SW 1271 (cell line): ENCODE measurements at places on chromosomes 11 and 22.
A peak's percentile ranks its signal among the peaks of the same experiment; 100 is the strongest.

DNA sequence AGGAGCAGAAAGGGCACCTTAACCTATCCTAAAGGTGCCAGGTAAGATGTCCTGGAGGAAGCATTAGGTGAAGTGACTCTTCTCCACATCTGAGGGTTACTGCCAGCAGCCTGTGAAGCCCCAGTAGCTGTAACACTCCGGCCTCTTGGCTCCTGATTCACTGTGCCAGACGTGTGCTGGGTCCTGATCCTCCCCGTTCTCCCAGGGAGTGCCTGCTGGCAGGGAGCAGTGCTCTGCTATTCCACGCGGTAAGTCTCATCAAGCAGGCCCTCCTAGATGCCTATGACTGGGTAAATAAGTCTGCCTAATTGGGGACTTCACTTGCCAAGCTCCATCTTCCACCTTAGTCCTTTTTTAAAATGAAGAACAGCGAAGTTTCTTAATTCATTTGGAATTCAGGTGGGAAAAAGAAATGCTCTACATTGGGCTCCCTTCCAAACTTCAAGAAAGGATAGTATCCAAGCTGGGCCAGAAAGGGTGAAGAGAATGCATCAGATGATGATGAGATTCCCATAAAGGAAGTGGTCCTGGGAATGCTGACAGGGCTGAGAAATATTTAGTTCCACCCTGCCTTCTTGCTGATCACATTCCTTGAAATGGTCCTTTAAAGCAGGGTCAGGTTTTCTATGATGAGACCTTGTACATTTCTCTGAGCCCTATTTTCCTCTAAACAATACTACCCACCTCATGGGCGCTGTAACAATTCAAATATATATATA, 188.0 kb downstream of the MAML2 start:
- DNase-seq = no peak

- DNase-seq = no peak
Measured at GRCh38 chr11:130449996-130450769, 1.7 kb downstream of the ADAMTS15 start.

- no peak for DNase-seq
Measured at GRCh38 chr11:111933872-111934271, 3.3 kb upstream of the DIXDC1 start.

GRCh38 chr11:6248248-6248647, 9.4 kb downstream of the CNGA4 start:
- DNase-seq = no peak

- DNase-seq = no peak
Measured at GRCh38 chr11:67731583-67731982, 57.2 kb upstream of the ALDH3B2 start.

DNA sequence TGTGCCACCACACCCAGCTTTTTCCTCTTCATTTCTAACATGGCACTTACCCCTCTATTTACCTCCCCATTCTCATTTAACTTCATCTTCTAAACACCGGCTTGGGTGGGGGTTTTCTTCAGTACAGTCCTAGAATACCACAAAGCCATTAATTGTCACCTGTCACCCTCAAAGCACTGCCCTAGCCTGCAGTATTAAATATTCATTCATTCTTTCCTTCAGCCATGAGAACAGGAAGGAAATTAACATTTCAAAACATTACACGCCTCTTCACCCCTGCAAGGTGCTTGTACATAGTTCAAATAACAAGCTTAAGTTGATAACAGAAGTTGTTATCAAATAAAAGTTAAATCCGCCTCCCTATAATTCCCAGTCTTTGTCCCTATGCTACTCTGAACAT, 10.7 kb upstream of the VPS37C start:
- no peak for DNase-seq

DNA sequence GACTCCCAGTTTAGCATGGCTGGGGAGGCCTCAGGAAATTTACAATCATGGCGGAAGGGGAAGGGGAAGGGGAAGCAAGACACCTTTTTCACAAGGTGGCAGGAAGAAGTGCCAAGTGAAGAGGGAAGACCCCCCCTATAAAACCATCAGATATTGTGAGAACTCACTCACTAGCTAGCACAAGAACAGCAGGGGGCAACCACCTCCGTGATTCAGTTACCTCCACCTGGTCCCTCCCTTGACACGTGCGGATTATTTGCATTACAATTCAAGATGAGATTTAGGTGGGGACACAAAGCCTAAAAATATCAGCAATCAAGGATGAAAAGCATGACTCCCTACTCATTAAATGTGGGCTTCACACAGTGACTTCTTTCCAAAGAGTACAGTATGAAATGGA, 155.0 kb upstream of the CCDC90B start:
- DNase-seq = no peak

DNA sequence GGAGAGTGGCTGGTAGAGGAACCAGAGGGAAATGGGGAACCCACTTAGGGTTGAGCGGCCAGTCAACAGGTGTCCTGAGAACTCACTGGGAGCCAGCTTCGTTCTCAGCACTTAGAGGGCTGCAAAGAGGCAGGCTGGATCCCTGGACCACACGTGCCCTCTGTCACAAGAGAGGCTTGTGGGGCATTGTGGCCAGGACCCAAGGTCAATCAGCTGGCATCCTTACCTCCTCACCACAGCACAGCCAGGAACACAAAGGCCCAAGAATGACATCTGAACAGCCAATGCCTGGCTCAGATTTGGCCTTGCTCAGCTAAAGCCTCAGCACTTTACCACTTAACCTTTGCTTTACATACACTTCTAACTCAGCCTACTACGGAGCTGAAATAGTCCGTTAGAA, 7.4 kb downstream of the MAPK8IP1 start:
- DNase-seq = no peak

DNA sequence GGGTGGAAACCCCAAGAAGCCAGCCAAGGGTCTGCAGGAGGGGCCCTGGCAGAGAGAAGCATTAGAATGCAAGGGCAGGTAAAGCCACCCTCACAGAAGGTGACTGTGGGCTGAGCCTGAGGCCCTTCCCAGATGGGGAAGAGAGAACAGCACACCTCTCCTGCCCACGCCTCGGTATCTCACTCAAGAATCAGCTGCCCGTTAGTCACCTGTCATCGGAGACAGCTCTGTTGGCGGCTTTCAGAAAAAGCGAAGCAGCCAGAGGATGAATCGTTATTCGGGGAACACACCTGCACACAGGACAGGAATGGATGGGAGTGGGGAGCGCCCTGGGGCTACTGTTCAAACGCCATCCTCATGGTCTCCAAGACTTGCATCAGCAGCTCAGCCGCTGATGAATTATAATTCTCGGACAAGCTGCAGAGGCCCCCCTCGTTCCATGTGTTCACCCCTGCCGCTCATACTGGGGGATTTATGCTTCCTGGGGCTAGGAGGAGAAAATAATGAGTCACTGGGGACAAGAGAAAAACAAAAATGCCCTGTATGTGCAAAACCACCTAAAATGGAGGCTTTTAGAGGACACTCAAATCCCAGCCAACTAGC, 21.6 kb upstream of the TMA7B start:
- no peak for DNase-seq

GRCh38 chr22:35894937-35895708, 133.5 kb downstream of the RBFOX2 start:
- peak; percentile 27 for DNase-seq

DNA sequence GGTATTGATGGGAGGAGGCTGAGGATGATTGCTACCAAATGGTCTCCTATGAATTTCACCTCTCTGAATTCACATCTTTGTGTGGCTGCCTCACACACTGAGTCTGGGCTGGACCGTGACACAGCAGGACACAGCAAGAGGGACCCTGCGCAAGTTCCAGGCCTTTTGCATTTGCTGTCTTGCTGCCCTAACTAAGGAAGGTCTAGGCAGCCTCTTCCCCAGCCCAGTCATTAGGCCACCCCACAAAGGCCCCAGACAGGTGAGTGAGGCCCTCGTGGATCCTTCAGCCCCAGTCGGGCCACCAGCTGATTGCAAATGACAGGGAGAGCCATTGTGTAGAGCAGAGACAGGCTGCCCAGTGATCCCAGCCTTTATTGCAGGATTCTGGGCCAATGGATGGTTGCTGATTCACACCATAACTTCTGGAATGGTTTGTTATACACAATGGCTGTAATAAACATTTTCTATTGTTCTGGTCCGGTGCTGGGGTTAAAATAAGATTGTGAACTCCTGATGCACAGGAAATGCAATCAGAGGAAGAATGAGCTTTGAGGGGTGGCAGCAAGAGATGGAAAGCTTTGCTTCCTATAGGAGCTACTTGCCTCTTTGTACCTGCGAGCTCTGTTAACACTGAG, 28.5 kb upstream of the CSNK2A3 start:
- DNase-seq = no peak

- DNase-seq = no peak
Measured at GRCh38 chr11:70019576-70020011, 58.5 kb upstream of the ANO1 start.

DNA sequence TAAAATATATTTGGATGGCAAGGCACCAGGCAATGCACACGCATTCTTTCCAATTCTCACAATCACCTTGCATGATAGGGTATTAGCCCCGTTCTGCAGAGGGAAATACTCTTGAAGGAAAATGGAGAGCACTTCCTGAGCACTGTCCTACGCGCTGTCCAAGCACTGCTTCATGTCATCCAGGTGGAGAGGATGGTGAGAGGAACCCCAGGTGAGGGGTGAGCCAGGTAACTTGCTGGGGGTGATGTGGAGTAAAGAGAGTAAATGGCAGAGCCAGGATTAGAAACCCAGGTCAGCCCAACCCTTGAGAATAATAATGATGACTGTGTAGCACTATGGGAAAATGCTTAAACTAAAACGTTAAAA, 711 bp upstream of the PACSIN2 start:
- DNase-seq = no peak

DNA sequence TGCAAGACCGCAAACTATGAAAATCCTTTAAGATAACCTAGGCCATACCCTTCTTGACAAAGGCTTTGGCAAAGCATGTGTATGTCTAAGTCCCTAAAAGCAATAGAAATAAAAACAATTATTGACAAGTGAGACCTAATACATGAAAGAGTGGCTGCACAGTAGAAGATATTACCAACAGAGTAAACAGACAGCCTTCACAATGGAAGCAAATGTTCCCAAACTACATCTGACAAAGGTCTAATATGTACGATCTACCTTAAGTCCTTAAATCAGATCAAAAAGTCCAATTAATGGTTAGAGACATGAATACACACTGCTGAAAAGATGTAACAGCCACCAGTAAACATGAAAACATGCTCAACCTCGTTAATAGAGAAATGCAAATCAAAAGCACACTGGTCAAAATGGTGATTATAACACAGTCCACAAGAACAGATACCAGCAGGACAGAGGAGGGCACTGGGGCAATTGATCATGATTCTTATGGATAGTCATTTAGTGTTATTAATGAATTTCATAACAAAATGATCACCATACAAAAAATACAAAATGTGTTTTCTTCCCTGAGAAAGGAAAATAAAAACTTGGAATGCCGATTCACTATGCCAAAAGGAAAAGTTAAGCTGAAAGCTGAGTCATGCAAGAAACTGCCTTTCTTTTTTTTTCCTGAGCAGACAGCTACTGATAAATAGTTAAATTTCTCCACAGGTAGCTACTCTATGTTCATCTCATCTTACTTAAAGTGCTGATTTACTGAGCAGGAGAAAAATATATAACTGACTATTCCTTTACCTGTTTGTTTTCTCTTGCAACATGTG, 102.6 kb upstream of the VPREB1 start:
- no peak for DNase-seq

DNA sequence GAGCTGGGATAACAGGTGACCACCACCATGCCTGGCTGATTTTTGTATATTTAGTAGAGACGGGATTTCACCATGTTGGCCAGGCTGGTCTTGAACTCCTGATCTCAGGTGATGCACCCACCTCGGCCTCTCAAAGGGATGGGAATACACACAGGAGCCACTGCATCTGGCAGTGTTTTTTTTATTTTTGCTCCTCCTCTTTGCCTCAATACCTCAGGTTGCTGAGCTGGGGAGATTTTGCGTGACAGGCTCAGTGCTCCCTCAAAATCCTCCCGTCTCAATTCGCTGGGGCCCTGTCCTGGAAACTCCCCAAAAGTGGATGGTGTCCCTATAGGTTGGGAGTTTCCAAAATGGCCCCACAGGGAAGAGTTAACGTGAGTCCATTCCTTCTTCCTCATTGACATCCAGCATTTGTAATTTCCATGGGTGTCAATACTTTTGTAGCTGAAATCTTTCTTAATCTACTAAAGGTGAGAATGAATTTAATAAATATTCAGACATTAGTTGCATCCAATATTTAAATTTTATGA, 71.8 kb downstream of the GGTLC2 start:
- no peak for DNase-seq

DNA sequence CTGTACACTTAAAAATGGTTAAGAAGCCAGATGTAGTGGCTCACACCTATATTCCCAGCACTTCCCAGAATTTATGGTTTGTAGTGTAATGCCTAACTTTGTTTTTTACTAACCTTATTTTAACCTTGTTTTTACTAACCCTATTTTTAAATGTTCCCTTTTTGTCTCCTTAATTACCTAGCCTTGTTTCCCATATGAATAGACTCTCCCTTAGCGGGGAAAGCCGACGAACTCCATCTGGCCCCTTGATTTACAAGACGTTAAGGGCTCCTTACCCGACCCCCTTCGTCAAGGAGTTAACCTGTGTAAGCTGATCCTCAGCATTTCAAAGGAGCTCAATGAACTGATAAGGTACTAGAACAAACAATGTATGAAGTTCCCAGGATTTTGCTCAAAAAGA, 17.1 kb downstream of the APOBEC3H start:
- DNase-seq = no peak

- no peak for DNase-seq
Measured at GRCh38 chr11:48091426-48092102, 111.2 kb downstream of the PTPRJ start.

DNA sequence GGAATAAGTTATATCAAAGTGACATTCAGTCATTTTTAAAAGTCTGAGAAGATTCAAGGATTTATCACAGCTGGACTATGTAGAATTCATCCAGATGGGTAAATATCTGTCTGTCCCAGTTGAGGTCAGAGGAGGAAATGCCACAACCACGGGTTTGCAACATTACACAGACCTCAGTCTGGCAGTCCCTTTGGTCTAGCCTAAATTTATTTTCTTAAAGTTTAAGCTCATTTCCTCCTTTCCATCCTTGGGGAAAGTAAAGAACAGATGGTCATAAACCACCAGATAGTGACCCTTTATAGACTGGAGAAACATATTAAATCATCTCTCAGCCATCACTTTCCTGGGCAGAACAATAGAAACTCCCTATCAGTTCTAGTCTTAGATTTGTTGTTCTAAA, 238.4 kb upstream of the DDI1 start:
- DNase-seq = no peak

DNA sequence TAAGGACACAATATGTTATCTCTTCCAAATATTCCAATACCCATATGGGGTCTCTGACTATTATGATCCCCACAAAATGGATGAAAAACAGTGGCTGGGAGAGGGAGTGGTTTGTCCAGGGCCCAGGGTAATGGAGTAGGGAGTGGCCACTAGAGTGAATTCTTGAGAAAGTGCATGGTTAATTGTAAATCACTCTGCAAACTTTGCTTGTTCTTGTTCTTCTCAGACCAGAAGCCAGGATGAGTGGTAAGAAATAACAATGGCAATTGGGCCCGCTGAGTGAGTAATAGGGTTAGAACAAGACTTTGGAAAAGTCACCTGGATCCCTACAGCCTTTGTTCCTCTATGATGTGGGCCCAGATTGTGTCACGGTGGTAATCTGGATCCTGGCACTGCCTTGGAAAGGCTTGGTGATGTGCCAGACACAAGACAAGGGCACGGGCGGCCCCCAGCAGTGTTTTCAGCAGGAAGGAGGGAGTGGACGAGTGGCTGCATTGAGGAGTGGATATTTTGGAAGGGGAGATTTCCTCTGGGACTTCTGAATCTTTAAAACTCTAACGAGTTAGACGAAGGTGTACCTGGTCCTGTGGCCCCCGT, 18.2 kb upstream of the KIRREL3 start:
- DNase-seq = no peak
